Upper lobe of right lung (tissue), 1 donor: ENCODE measurements at places on chromosomes 4 and X. TPM values are rescaled to one million over a fixed set of nuclear protein-coding genes. Genes with fewer than 3 reads are reported as not detected.
A peak's percentile ranks its signal among the peaks of the same experiment; 100 is the strongest.

Gene MTTP
- total RNA-seq = 0.20 TPM

Gene ZNF157
- total RNA-seq = 0.23 TPM

Gene ITIH6
- total RNA-seq = not detected

Gene DMRTC1
- 0.61 TPM for total RNA-seq

Gene DRD5
- not detected for total RNA-seq

Gene HPGDS
- 15.8 TPM for total RNA-seq

Gene PNMA6F
- not detected for total RNA-seq

Gene SMR3B
- total RNA-seq = not detected

DNA sequence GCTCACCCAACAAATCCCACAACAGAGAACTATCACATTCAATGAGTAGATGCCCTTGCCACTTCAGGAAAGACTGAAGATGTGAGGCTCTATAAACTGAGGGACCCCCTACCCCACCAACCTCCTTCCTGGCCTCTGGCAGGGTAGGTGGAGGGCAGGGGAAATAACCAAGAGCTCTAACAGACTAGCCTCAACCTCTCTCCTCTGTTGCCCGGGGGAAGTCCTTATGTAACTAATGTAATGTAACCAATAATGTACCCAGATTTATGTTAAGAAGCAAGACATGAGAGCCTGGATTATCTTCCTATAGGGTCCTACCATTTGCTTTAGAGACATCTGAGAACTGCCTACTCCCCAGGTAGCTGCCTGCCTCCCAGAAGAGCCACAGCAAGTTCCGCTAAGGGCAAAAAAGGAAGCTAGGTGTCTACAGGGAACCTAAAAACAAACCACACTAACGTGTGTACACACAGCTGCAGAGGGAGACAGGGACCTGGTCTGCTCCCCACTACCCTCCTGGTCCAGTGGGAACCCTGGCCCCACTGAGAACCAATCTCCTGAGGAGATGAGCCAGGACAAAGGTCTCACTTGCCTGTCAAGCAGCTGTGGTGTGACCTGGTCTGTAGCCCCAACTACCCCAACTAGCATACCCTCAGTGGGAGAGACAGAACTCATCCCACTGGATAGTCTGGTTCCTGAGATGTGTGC, 17.7 kb downstream of the OTUD5 start:
- H3K27me3 ChIP-seq = no peaks in the 10 kb centered on the region
- no peak overlapping the region for H3K27ac ChIP-seq
- H3K4me3 ChIP-seq = no peak overlapping the region
- no peak for DNase-seq

DNA sequence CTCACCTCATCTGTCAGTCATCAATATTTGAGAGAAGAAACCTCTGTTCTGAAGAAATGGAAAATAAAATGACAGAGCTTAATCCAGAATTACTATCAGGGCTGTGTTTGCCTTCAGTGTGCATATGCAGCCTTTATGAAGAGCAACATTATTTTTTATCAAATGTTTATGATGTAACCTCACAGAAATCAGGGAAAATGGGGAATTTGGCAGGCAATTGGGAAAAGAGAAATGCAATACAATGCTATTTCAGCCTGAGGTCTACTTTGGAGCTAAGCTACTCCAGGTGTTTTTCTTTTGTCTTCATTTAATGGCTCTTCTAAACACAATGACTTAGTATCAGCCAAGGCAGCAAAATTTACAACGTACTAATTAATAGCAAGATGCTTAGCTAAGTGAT, 241.1 kb upstream of the TET2 start:
- no peaks in the 10 kb centered on the region for H3K36me3 ChIP-seq
- no peak overlapping the region for H3K4me3 ChIP-seq
- H3K4me1 ChIP-seq = no peaks in the 10 kb centered on the region
- H3K27me3 ChIP-seq = no peaks in the 10 kb centered on the region

GRCh38 chrX:25295466-25295865, 279.7 kb upstream of the ARX start:
- H3K36me3 ChIP-seq = no peaks in the 10 kb centered on the region
- H3K4me1 ChIP-seq = no peaks in the 10 kb centered on the region
- DNase-seq = no peak
- no peak overlapping the region for H3K4me3 ChIP-seq
- no peak overlapping the region for H3K27ac ChIP-seq

DNA sequence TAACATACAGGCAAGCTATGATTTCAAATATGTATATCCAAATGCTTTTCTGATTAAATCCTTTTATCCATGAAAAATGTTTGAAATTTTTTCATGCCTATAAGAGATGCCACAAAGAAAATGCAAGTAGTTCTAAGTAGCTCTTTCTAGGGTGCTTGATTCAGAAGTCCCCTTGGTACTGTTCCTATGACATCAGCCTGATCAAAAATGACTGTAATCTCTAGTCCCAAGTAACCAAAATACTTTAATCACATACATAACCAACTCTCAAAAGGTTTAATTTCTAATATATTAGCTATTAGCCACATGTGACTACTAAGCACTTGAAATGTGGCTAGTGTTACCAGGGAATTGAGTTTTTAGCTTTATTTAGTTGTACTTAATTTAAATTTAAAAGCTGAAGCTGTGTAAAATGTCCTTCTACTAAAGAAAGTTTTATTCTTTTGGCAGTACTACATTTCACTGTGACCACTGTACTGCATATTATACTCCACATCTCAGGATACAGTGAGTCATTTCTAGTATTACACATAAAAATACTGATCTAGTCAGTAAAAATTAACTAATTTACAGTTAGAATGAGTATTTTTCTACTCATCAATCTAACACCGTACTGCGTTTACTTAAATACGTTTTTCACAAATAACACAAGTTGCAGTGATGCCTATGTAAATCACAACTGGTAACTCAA, 33.9 kb downstream of the FBXW7 start:
- H3K4me1 ChIP-seq = no peaks in the 10 kb centered on the region
- H3K27me3 ChIP-seq = no peaks in the 10 kb centered on the region
- H3K27ac ChIP-seq = no peak overlapping the region
- no peaks in the 10 kb centered on the region for H3K36me3 ChIP-seq
- DNase-seq = no peak

DNA sequence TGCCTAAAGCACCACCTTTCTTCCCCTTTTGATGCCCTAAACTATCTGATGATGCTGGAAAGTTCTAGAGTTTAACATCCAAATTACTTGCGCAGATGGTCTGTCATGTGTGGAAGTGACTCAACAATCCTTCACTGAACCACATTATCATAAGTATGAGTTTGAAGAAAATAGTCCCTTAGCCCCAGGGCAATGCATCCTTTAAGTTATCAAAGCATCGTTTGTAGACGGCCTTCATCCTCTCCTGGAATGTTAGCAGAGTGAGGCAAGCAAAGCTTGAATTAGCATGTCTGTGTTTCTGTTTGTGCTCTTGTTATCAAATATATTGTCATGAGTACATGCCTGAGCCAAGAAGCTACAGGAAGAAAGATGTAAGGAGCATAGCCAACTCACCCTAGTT, 570.9 kb downstream of the MID1IP1 start:
- DNase-seq = no peak
- no peak overlapping the region for H3K27ac ChIP-seq
- H3K4me1 ChIP-seq = no peaks in the 10 kb centered on the region
- no peak overlapping the region for H3K4me3 ChIP-seq

- H3K27ac ChIP-seq = no peak overlapping the region
- no peaks in the 10 kb centered on the region for H3K4me1 ChIP-seq
- peak; percentile 16 for DNase-seq
- no peak overlapping the region for H3K4me3 ChIP-seq
Measured at GRCh38 chrX:135890087-135890585, 3.1 kb downstream of the CT45A10 start.

DNA sequence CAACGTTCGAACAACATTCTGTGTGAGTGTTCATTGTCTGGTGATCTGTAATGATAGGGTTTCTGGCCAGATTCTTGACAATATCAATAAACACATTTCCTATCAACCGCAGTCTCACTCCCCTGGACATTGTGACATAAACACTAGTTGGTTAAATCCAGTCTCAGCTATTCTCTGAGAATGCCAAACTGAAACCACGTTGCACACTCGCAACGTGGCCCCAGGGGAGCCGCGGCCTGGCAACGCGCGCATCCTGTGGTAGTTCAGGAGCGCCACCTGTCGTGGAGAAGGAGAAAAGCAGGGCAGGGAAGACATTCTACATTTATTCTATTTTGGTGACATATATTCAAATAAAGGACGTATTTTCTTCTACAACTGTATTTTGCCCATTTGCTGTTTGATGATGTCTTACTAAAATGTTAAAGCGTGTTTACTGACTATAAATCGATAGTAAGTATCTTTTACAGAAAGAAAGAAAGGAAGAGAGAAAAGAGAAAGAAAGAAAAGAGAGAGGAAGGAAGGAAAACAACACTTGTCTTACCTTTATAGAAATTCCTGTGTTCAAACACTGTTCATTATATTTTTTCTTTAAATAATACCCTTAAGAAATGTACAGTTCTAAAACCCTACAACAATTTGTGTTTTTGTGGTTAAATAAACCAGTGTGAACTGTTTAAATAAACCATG, 738.3 kb upstream of the FRG1 start:
- H3K27ac ChIP-seq = no peak overlapping the region
- no peaks in the 10 kb centered on the region for H3K36me3 ChIP-seq
- no peaks in the 10 kb centered on the region for H3K27me3 ChIP-seq
- peak; percentile 77 for DNase-seq

- no peak overlapping the region for H3K27ac ChIP-seq
- no peak for DNase-seq
Measured at GRCh38 chr4:169988252-169988651, 37.9 kb downstream of the MFAP3L start.

DNA sequence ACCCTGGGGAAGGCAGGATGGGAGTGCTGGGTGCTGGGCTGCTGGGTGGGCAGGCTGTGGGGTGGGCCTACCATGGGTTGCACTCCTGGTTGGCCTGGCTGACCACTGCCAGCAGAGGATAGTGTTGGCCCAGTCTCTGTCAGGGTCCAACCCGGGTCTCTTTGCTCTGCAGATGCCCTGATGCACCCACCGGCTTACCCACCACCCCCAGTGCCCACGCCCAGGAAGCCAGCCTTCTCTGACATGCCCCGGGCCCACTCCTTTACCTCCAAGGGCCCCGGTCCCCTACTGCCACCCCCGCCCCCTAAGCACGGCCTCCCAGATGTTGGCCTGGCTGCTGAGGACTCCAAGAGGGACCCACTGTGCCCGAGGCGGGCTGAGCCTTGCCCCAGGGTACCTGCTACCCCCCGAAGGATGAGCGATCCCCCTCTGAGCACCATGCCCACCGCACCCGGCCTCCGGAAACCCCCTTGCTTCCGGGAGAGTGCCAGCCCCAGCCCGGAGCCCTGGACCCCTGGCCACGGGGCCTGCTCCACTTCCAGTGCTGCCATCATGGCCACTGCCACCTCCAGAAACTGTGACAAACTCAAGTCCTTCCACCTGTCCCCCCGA, 14.2 kb upstream of the ADD1 start:
- H3K36me3 ChIP-seq = peaks cover 86% of the 10 kb centered on the region
- no peaks in the 10 kb centered on the region for H3K27me3 ChIP-seq
- H3K4me3 ChIP-seq = no peak overlapping the region

DNA sequence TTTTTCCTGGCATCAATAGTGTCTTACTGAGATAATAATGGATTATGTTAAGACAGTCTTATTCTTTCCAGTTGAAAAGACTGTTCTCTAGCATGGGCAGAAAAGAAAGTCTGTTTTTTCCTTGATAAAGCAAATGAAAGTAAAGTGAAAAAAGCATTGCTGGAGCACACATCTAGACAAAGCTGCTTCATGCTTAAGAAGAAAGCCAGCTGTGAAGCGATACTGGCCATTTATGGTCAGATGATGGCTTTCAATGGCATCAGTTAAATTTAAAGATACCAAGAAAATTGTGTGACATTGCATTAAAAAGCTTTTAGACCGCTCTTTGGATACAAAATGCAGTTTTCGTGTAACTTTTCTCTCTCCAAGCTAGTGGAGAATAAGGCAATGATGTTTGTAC, 242.1 kb upstream of the TRAM1L1 start:
- no peak overlapping the region for H3K4me3 ChIP-seq
- no peak overlapping the region for H3K27ac ChIP-seq
- DNase-seq = no peak
- H3K36me3 ChIP-seq = no peaks in the 10 kb centered on the region
- no peaks in the 10 kb centered on the region for H3K4me1 ChIP-seq
- no peaks in the 10 kb centered on the region for H3K27me3 ChIP-seq

- no peaks in the 10 kb centered on the region for H3K4me1 ChIP-seq
- no peak for DNase-seq
- H3K4me3 ChIP-seq = no peak overlapping the region
- no peaks in the 10 kb centered on the region for H3K36me3 ChIP-seq
Measured at GRCh38 chr4:71095545-71095944, 102.1 kb downstream of the DCK start.

DNA sequence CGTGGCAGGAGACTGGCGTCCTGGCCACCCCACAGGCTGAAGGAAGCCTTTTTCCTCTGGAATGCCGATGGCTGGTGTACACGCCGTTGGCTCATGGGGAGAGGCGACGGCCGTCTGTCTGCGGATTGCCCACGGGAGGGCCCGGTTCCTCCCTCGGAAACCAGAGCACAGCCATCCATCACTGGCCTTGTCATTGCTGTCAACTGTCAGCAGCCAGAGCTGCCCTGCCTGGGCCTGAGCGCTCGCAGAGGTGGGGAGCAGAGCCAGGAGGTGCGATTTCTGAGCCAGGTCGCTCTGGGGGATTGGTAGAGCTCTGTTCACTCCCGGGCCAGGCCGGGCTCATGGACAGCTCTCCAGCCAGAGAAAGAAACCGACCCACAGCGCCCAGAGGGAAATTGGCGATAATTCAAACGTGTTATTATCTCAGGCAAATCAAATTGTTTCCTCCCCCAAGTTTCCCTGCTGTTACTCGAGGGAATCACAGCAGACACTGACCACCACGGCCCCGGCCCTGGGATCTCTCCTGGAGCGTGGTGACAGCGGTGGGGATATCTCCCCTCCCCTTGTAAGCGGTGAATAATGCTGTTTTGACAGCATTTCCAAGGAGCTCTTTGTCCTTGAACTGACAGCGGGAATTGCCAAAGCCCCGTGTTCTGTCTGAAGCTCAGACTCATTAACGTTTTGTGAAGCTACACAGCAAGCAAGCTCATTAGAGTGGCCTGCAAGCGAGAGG, 220.9 kb upstream of the PSAPL1 start:
- H3K27me3 ChIP-seq = no peaks in the 10 kb centered on the region
- no peak for DNase-seq
- H3K4me1 ChIP-seq = peaks cover 14% of the 10 kb centered on the region
- no peak overlapping the region for H3K27ac ChIP-seq
- no peak overlapping the region for H3K4me3 ChIP-seq
- no peaks in the 10 kb centered on the region for H3K36me3 ChIP-seq

GRCh38 chrX:50003927-50004326, 81.5 kb downstream of the CLCN5 start:
- no peak overlapping the region for H3K27ac ChIP-seq
- H3K27me3 ChIP-seq = no peaks in the 10 kb centered on the region
- H3K36me3 ChIP-seq = no peaks in the 10 kb centered on the region

DNA sequence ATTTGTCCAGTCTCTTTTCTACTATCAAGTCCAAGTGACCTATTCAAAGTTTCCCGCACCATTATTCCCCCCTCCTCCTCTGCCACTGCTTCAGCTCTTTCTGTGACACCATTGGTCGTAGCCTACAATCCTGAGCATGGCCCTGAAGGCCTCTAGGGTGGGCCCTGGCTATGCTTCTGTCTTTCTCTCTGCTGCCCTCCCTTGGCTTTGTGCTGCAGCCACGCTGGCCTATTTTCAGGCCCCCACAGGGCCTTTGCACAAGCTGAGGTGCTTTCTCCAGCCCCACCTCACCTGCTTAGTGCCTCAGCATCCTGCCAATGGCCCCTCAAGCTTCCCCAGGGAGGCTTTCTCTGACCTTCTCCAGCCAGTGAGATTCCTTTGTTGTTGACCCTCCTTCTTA, 156.5 kb downstream of the NHS start:
- H3K27me3 ChIP-seq = no peaks in the 10 kb centered on the region
- no peak overlapping the region for H3K4me3 ChIP-seq
- no peak for DNase-seq
